ENCODE measurements at places on chromosomes 2 and 18.
A peak's percentile ranks its signal among the peaks of the same experiment; 100 is the strongest.

GRCh38 chr2:63048367-63049171 lies 2.1 kb upstream of the OTX1 start:
- no peak for DNase-seq

- DNase-seq: no peak
Observed at GRCh38 chr18:58884680-58885079, 20.0 kb downstream of the ZNF532 start.

DNA sequence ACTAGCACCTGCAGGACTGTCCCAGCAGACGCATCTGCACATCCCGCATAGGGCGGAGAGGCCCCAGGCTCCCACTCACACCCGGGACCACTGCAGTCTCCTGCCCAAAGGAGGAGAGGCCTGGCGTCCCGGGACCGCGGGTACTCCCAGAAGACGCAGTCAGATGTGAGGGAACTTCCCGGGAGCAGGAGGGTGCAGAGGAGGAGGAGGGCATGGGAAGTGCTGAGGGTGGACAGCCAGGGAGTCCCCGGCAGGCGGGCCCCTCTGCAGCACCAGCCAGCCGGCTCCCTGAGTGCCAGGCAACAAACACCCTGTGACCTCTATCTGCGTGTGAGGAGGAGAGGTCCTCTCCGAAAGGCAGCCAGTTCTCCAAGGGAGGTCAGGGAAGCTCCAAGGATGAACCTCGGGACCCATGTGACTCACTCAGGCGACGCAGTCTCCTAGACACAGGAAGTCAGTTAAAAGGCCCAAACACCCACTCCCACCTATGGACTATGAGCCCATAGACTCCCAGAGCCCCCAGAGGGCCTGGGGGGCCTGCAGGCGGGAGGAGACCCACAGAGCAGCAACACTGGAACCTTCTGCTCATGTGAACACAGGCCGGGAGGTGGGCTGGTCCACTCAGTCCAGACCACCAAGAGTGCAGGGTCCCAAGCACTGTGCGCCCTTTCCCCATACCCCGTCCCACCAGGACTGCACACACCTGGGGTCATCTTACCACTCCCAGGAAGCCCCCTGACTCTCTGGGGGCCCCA lies 4.2 kb downstream of the PXDN start:
- DNase-seq: no peak

DNA sequence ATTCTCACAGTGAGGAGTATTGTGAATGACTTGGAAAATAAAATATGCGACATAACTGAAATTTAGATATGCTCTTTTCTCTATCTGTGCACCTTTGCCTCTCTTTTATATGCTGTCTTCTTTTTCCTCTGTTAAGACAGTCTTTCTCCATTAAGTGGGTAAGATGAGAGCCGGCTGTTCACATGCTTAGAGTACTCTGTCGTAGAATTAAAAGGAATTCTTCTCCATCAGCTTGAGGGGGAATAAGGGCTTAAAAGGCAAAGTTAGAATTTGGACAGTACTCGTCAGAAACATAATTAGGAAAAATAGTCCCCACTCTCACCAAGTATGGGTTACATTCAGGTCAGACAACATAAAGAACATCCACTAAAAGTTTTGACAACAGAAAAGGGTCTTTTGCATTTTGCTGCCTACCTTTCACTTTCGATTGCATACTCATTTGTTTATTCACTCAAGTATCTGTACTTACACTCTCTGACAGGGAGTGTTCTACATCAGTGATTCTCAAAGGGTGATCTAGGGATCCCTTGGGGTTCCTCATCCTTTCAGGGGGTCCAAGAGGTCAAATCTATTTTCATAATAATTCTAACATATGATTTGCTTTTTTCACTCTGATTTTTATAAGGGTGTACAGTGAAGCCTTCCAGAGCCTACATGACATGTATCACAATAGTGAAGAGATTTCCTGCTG lies 48.0 kb downstream of the ARHGAP15 start:
- no peak for DNase-seq

GRCh38 chr2:138306626-138307025 lies 194.9 kb upstream of the SPOPL start:
- no peak for DNase-seq

DNA sequence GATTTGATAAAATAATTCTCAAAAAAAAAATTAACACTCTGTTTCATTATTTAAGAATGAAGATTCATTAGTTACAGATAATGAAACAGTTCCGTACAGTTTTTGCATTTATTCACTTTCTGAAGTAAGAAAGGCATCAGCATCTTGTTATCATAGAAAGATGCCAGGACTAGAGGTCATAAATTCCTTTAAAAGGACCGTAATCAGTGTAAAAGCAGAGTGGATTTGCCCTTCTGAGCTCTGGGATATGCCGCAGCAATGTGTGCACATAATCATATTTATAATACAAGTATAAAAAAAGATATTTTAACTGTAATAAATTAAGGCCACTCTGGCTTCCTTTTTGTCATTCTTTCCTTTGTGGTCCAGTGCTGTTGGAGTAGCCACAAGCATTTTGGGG lies 37.5 kb upstream of the COL5A2 start:
- no peak for DNase-seq

- DNase-seq: no peak
Observed at GRCh38 chr2:23231865-23232264, 153.1 kb upstream of the KLHL29 start.

DNA sequence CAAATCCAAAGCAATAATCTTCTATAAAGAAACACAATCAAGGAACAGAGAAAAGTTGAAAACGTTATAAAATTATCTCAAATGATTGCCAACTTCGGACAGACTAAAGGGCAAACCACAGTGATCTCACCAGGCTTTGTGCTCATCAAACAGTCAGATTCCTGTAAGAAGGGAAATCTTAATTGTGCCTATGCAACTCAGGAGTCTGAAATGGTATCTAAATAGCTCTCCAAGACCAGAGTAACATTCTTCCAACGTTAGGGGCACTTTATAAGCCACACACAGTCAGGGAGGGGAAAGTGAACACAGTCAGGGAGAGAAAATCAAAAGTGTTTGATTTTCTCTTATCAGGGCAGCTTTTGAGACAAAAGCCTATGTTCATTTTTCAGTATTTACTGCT lies 29.4 kb downstream of the PLEKHM3 start:
- DNase-seq: no peak

DNA sequence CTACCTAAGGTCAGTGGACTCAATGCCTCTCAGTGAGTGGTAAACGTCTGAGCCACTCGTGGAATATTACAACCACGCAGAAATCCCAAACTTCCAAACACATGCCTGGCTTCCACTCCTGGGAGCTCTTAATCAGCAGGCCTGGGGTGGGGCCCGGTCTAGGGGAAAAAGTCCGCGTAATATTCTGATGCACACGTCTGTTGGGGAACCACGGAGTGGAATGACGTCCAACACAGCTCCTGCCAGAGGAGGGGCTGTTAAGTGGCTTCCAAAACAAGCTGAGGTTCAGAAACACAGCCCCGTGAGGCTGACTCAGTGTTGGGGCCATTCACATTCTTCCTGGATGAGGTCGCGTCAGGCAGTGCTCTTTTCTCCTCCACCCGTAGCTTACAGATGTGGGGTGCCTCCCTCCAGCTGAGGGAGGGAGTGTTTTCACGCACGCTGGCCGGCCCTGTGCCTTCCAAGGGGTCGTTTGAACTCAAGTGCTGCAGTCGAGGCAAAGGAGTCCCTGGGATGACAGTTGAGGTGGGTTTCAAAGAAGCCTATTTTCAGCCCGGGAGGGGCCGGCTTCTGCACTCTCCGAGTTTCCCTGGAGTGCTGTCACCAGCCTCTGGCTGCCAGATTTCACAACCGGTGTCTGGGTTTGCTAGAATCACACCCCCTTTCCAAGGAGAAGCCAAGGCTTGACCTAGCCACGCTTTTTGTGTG lies 73.1 kb downstream of the ACKR3 start:
- peak; percentile 83 for DNase-seq

DNA sequence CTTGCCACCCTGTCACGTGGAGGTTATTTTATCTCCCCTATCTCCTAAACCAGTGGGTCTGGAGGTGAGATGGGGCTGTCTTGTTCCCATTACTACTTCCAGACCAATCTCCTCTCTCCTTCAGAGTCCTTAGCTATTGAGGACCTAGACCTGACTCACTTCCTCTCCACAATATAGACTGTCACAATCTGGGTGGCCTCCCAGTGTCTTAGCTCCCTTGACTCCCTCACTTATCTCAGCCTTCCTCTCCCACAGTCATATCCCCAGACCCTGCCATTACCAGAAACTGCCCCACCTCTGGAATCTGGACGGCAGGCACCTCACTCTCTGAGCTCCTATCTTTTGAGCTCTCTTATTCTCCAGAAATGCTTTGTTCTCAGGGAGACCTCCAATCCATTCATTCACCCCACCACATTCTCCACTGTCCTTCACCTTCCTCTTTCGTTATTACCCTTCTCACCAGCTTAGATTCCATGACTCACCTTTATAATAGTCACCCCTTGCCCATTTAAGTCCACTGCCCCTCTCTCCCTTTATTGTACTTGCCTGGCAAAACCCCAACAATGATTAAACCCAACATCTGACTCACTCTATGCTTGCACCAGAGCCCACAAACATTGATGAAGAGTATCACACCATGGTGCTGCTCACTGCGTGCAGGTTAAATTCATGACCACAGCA lies 23.3 kb upstream of the SIX3 start:
- peak; percentile 85 for DNase-seq

GRCh38 chr2:216090369-216090786 lies 8.7 kb downstream of the TMEM169 start:
- DNase-seq: no peak

GRCh38 chr2:10289891-10290290 lies 12.8 kb upstream of the HPCAL1 start:
- DNase-seq: peak; percentile 86

DNA sequence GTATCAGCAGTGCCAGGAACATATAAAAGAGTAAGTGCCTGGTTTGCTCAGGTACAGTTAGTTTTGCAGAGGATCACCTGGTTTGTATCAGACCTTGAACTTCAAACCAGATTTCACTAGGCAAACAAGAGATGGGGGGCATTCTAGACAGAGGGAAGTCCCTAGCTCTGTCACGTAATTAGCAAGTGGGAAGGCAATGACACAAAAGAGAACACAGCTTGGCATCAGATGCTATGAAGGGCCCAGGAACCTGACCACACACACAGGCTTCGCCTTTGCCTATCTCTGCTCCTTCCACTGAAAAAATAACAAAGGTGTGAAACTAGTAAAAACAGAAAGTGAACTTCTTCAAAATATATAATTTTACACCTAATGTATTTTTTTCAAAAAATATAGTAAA lies 62.6 kb downstream of the CERKL start:
- no peak for DNase-seq

DNA sequence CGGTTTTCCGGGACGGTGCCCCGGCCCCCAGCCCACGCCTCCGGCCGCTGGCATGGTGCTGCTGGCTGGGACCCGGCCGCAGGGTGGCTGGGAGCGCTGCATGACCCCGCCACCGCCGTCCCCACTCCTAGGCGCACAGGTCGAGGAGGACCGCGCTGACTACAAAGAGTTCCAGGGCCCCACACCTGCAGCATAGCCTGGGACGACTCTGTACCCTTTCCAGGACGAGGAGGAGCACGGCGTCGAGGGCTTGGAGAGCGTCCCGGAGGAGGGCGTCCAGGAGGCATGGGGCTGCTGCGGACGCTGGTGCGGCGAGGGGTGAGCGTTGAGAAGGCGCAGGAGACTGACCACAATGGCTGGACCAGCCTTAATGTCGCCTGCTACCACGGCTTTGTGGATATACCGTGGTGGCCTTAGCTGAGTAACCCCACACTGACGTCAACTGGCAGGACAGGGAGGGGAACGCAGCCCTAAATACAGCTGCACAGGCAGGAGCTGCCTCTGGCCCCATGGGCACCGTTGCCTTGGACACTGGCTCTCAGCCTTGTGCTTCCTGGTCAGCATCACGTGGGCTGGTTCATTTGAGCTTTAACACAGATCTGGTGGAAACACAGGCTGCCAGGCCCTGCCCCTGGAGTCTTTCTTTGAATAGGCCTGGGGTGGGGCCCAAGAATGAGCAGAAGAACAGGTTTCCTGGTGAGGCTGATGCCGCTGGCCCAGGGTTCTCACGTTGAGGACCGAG lies 40.9 kb upstream of the TRIM43B start:
- no peak for DNase-seq

GRCh38 chr2:237122214-237122666 lies 36.6 kb downstream of the COPS8 start:
- peak; percentile 82 for DNase-seq

GRCh38 chr18:69898241-69898861 lies 49.3 kb downstream of the CD226 start:
- no peak for DNase-seq

DNA sequence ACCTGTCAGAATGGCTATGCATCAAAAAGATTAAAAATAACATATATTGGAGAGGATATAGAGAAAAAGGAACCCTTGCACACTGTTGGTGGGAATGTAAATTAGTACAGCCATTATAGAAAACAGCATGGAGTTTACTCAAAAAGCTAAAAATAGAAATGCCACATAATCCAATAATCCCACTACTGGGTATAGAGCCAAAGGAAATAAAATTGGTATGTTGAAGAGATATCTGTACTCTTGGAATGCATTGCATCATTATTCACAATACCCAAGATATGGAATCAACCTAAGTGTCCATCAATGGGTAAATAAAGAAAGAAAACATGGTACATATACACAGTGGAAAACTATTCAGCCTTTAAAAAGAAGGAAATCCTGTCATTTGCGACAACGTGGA lies 77.2 kb downstream of the C1D start:
- DNase-seq: no peak
